ENCODE measurements at places on chromosomes 2 and 18. TPM values are rescaled to one million over a fixed set of nuclear protein-coding genes. Genes with fewer than 3 reads are reported as not detected.

ZNF804A gene
- total RNA-seq = 0.06 TPM

IL18R1 gene
- 3.2 TPM for total RNA-seq

- no peak for DNase-seq
These were observed 5.4 kb downstream of the ITSN2 start for GRCh38 chr2:24354957-24355356.

DNA sequence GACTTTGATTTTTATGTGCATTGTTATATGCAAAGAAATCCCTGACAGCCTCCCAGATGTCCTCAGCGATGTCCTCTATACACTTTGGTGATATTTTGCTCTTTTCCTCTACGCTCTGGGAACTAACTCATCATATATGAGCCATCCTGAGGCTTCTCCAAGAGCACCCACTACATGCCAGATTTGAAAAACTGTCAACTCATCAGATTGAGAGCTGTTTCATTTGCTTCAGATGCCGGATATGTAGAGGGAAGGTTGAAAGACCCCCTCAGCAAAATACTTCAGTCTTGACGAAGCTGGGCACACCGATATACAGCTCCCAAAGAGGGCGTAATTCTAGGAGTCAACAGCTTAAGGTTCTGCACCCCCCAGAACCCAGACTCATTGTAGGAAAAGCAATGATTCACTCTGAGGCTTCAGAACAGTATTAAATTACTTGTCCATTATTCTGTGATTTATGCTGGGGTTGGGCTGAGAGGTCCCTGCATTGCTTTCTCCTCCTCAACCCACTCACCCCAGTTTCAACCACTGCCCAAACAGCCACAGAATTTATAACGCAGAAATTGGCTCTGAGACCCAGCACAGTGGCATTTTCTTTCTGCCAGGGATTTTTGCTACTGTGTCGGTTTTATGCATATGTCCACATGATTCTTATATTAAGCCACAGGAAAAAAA, 341.8 kb downstream of the ALK start:
- no peak for DNase-seq

DNA sequence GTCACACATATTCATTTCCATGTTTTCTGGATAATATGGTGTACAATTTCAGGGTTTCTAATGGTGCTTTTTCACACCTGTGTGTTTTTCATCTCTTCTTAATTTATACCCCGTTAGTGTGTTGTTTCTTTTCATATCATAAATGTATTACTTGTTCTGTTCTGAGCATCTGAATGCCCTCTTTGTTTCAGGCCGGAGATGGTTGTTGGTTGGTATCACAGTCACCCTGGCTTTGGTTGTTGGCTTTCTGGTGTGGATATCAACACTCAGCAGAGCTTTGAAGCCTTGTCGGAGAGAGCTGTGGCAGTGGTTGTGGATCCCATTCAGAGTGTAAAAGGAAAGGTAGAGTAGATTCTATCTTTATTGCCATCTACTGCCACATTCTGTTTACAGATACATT, 45.1 kb upstream of the TBR1 start:
- DNase-seq = no peak

GRCh38 chr2:196403471-196403870, 232.1 kb upstream of the STK17B start:
- no peak for DNase-seq

DNA sequence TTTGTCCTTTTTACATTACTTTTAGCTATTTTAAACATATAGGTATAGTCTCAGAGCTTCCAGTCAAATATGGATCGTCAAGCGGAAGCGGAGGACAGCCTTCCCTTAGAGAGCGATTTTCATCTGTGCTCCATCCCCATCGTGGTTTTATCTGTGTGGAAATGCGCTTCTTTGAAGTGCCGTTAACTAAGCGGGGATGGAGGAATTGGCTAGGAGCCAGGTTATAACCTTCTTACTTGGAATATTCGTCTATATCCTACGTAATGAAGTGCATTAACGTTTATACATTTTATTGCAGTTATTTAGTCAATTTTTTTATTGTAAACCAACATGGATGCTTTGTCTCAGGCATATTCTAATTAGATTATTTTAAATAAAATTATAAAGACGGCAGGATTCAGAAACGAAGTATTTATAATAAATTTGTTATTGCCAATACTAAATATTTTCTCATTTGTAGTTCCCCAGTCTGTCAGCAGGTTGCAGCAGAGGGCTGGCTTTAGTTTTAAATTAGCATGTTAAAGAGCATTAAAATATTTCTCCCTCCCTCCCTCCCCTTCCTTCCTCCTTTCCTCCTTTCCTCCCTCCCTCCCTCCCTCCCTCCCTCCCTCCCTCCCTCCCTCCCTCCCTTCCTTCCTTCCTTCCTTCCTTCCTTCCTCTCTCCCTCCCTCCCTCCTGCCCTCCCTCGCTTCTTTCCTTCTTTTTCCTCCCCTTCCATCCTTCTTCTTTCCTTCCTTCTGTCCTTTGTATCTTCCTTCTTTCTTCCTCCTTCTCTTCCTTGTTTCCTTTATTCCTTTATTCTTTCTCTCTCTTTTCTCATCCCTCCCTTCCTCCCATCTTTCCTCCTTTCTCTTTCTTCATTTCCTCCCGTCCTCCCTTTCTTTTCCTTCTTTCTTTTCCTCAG, 80.6 kb upstream of the DOCK10 start:
- no peak for DNase-seq

DNA sequence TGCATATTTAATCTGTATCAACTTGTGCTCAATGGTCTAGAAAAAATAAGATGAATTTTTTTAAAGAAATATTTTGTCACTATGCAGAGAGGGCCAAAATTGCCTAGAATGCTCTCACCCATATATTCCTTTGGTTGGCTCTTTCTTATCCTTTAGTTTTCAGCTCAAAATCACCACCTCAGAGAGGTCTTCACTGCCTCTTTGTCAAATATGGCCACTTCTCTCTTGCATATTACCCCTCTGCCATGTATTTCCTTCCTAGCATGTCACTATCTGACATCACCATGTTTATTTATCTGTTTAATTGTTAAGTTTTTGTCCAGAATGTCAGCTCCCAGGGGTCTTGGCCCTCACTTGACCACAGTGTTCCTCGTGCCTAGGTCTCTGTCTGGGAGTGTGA, 535.2 kb upstream of the CDH2 start:
- DNase-seq = no peak

GRCh38 chr2:85601771-85602475, 575 bp downstream of the TMEM150A start:
- peak; percentile 69 for DNase-seq

- peak; percentile 61 for DNase-seq
These were observed 132.5 kb upstream of the EPAS1 start for GRCh38 chr2:46164529-46165301.
